Stimulated activated CD4-positive, alpha-beta T cell treated with anti-CD3 and anti-CD28 coated beads, Interleukin-1b, Interleukin-23, amount 100 ng/mL, for 24 hours (primary cell): ENCODE measurements at places on chromosomes 4 and X.

DNA sequence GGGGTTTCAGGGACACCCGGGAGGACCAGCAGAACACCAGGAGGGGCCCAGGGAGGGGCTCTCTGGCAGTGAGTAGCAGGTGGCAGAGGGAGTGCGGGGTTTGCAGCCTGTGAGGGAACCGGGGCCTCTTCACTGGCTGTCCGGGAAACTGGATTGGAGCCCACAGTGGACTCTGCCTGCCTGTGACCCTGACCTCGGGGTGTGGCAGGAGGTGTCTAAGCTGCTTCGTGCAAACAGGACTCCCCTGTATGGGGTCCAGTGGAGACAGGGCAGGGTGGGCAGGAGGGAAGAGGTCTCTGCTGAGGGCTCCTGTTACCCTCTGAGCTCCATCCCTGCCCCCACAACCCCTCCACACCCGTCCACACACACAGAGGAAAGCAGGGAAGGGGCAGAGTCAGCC lies 50.1 kb downstream of the FAM53A start:
- no peak for DNase-seq

DNA sequence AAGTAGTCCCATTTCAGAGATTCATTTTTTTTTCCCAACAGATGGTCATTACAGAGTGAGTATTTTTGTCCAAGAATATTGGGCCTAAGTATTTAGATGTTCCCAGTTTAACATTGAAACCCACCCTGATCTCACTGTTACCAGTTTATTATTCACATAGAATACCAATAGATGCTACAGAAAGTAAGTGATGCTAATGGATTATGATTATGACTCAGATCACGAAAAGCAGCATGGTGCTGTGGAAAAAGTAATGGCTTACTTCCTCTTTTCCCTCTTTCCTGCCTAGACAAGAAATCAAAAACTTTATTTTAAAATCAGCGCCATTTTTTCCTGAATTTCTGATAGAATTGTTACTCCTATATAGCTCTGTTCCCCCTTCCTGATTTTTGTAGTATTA lies 51.9 kb downstream of the GSPT2 start:
- DNase-seq: no peak

GRCh38 chr4:41545238-41545637 lies 7.3 kb downstream of the LIMCH1 start:
- DNase-seq: no peak

GRCh38 chr4:88821522-88821921 lies 123.9 kb upstream of the NAP1L5 start:
- no peak for DNase-seq

- no peak for DNase-seq
Observed at GRCh38 chrX:114071412-114071811, 512.5 kb upstream of the HTR2C start.

DNA sequence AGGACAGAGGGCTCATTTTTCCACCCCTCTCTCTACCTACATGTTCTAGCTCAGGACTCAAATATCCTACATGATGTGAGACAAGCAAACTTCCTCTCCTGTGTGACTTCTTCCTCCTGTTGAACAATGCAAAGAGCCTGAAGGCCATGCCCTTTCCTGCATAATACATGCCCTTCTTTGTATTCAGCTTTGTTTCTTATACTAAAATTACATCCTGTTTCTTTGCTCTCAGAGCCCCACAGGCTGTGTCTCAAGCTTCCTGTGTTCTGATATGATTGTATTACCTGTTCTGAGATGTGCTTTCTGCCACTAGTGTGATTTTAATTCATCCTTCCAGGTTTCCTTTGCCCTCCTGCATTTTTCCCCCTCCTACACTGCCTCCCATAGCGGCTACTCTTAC lies 166.4 kb upstream of the AFF2 start:
- DNase-seq: no peak

DNA sequence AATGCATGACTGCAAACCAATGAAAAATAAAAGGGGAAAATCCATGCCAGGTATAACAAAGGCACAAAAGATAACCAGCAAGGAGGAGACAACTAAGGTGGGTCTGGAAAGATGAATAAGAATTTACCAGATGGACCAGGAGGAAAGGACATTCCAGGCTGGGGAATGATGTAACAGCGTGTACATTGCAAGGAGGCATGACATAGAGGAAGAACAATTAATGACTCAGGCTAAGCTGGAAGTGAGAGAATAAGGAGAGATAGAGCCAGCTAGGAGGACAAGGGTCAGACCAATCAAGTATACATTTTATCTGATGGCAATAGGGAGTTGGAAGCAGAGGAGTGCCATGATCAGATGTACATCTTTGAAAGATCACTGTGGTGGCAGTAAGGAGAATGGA lies 57.0 kb downstream of the MTMR8 start:
- DNase-seq: no peak

GRCh38 chr4:13159041-13159620 lies 325.0 kb downstream of the RAB28 start:
- no peak for DNase-seq

GRCh38 chrX:39854772-39855747 lies 242.7 kb downstream of the BCOR start:
- DNase-seq: peak; percentile 46

DNA sequence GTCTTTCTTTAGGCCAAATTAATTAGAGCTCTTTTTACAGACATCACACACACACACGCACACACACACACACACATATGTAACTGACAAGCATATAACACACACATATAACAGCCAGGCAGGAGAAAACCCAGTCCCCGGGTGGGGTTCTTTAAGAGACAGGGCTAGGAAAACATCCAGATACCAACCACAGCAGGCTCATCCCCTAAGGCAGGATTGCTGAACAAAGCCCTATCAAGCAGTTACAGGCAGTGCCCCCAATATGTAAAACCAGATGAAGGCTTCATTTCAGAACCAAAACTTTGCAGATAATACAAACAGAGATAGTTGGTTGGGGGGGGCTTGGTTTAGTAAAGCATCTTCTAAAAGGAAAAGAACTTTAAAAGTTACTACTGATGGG lies 18.0 kb upstream of the FAM47E start:
- DNase-seq: no peak

DNA sequence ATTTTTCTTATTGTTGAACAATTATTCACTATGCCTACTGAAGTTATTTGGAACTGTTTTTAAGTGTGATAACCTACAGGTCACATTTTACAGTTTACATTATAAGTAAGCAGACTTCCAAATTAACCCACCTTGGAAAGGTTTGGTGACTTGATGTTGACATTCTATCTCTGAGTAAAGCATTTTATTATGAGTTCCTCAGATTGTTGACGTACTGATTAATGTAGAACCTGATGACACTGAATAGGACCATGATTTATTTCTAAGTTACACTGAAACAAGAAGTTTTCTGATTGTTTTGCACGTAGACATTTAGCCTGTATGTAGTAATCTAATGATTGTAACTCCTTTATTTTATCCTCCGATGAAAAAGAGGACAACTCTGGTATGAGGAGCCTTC lies 17.0 kb upstream of the CXCL3 start:
- DNase-seq: no peak

GRCh38 chr4:1813231-1813630 lies 20.1 kb downstream of the FGFR3 start:
- DNase-seq: no peak

- no peak for DNase-seq
Observed at GRCh38 chrX:8341814-8342590, 122.6 kb upstream of the VCX3B start.

DNA sequence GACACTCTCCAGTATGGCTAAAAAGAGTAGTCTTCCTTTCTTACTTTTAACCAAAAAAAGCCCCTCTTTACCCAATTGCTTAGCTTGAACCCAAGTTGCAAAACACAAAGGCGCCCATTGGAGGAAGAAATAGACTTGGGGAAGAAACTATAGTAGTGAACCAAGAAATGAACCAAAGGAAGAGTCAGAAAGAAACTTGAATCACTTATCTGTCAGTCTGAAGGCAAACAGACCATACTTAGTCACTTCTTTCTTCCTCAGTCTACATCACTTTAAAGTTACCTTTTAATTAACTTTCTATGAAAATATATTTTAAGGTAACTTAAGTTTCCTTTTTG lies 161.4 kb upstream of the GIMD1 start:
- DNase-seq: no peak

GRCh38 chrX:20237864-20238263 lies 28.8 kb downstream of the RPS6KA3 start:
- DNase-seq: no peak

GRCh38 chrX:68985135-68985755 lies 156.4 kb downstream of the EFNB1 start:
- no peak for DNase-seq

DNA sequence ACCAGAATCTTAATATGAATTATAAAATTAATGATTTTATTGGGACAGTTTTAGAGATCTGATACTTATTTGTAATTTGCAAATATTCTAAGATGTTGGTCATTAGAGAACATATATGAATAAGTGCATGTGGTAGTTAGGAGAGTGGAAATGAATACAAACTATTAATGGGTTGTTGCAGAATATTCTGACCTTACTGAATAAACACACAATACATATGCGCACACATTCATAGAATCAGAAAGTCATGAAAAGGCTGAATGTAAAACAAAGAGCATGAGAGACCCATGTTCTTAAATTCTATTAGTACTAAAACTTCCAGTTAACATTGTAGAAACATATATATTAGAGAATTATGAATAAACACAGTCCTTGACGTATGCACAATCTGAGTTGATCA lies 301.7 kb upstream of the TRAM1L1 start:
- no peak for DNase-seq

- DNase-seq: no peak
Observed at GRCh38 chrX:135481696-135482179, 38.7 kb upstream of the INTS6L start.

DNA sequence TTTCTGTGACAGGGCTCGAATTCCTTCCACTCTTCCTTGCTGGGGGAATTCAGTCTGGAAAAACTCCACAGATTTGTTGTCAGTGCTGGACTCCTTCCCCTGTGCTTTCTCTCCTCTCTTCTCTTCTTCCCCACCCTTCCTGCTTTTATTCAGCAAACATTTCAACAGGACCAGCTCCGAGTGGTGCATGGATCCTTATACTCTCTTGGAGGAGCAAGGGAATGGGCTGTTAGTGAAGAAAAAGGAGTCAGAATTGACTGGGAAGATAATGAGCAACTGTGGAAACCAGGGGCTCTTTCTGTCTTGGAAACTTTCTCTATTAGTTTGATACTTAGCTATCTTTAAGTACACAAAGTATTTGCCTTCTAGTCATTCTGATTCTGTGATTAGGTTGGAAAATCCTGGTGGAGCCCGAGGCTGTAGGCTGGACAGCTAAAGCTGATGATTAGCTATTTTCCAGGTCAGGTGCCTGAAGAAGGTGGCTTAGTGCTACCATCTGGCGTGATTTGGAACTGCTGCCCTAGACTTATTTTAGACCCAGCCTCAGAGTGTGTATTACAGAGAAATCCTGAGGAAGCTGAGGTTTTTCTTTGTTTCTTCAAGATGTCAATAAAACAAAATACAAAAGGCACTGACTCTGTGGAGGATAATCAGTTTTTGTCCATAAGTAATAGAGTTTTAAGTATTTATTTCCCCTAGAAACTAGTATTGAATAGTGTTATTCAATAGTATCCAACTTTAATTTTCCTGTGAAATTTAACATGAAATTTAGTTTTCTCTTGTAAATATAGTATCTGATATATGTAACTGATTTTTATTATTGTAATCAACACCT lies 38.4 kb downstream of the NAP1L5 start:
- peak; percentile 7 for DNase-seq

- DNase-seq: no peak
Observed at GRCh38 chr4:7547368-7548040, 112.8 kb upstream of the PSAPL1 start.

DNA sequence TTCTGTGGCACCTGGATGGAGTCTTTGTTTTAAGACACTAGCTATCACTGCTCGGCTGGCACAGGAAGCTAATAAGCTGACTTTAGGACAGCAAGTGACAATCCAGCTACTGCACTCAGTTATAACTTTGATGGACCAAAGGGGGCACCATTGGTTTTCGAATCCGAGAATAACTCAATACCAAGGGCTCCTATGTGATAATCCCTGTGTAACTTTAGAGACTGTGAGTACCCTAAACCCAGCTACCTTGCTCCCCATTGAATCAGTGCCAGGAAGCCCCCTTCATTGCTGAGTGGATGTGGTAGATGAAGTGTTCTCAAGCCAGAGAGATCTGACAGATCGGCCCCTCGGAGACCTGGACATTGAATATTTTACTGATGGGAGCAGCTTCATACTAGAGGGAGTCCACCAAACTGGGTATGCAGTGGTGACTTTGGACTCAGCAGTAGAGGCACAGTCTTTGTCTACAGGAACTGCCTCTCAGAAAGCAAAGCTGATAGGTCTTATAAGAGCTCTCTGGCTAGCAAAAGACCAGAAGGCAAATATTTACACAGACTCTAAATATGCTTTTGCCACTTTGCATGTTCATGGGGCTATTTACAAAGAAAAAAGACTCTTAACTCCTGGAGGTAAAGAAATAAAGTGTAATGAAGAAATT lies 35.5 kb upstream of the UGT2B7 start:
- DNase-seq: no peak

- no peak for DNase-seq
Observed at GRCh38 chr4:139828966-139829664, 163.5 kb downstream of the MGST2 start.

- no peak for DNase-seq
Observed at GRCh38 chr4:154471526-154472331, 19.9 kb downstream of the DCHS2 start.
